CD8-positive, alpha-beta T cell (primary cell): ENCODE measurements at places on chromosomes 12 and 14. TPM values are rescaled to one million over a fixed set of nuclear protein-coding genes. Genes with fewer than 3 reads are reported as not detected.

DNA sequence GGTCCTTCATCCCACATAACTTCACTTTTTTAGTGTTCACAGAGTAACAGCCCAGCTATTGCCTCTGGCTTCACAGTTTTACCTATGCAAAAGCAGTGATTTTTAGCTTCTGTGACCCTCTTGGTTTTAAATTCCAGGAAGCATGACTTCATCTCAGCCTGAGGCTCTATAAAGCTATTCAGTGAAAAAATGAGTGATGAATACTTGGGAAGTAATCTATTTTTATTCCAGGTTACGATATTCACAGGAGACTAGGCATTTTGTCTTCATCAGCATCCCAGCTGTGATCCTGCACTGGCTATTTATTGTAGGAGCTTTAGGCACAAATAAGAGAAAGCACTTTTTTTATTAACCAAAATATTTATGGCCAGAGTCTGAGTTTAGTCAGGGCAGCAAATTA is 164.8 kb downstream of the SNAPC1 start:
- no peak for DNase-seq

- no peak for DNase-seq
These were observed 44.0 kb upstream of the HIF1A start for GRCh38 chr14:61651355-61651754.

The TMEM132D gene
- total RNA-seq: not detected

DNA sequence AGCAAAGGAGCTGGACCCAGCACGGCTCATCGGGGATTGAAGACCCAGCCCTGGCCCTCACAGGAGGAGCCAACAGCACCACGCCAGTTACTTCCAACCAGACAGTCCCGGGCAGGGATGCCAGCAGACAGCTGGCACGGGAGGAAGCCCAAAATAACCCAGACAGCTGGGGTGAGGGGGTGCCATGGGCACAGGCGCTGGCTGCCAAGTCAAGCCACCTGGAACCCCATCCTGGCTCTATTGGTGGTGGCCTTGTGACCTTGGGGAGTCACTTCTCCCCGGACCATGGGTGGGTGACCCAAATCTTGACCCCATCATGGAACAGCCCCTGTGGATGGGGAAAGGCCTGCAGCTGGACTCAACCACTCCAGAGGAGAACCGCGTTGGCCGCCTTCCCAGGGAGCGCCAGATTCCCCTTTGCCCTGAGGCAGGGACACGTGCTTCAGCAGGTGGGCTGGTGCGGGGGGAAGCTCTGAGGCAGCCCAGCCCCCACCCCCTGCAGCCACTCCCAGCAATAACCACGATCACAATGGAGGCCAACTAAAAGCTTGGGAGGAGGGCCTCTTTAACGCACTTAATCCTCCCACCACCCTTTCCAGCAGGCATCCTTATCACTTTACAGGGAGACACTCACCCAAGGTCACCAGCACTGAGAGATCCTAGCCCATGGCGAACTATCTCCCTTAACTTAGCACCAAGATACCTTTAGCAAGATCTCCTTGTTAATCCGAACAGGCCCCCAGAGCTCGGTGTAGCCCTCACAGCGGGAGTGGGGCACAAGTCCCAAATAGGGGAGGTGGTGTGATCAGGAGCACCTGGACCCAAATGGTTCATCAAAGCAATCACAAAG is 4.7 kb upstream of the RHOF start:
- DNase-seq: no peak

The FGF6 gene
- total RNA-seq: not detected

DNA sequence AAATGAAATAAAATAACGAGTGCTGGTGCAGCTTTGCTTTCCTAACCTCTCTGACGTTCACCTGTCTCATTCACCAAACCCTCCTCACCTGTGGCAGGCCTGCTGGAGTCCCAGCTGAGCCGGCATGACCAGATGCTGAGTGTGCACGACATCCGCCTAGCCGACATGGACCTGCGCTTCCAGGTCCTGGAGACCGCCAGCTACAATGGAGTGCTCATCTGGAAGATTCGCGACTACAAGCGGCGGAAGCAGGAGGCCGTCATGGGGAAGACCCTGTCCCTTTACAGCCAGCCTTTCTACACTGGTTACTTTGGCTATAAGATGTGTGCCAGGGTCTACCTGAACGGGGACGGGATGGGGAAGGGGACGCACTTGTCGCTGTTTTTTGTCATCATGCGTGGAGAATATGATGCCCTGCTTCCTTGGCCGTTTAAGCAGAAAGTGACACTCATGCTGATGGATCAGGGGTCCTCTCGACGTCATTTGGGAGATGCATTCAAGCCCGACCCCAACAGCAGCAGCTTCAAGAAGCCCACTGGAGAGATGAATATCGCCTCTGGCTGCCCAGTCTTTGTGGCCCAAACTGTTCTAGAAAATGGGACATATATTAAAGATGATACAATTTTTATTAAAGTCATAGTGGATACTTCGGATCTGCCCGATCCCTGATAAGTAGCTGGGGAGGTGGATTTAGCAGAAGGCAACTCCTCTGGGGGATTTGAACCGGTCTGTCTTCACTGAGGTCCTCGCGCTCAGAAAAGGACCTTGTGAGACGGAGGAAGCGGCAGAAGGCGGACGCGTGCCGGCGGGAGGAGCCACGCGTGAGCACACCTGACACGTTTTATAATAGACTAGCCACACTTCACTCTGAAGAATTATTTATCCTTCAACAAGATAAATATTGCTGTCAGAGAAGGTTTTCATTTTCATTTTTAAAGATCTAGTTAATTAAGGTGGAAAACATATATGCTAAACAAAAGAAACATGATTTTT is 17.1 kb upstream of the AMN start:
- no peak for DNase-seq

GRCh38 chr12:96424601-96425000 is 24.4 kb upstream of the CDK17 start:
- DNase-seq: no peak

The ITPR2 gene
- total RNA-seq: 18.9 TPM

- no peak for DNase-seq
These were observed 26.7 kb downstream of the RILPL1 start for GRCh38 chr12:123506843-123507236.

- DNase-seq: no peak
These were observed 13.1 kb downstream of the CRY1 start for GRCh38 chr12:107080299-107080698.

The TPPP2 gene
- not detected for total RNA-seq

DNA sequence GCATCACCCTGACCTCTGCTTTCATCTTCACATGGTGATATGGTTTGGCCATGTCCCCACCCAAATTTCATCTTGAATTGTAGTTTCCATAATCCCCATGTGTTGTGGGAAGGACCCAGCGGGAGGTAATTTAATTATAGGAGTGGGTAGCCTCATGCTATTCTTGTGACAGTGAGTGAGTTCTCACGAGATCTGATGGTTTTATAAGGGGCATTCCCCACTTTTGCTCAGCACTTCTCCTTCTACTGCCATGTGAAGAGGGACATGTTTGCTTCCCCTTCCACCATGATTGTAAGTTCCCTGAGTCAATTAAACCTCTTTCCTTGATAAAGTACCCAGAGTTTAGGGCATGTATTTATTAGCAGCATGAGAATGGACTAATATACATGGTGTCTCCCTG is 38.2 kb downstream of the TMBIM6 start:
- DNase-seq: no peak

The PMCH gene
- total RNA-seq: not detected

The DBX2 gene
- not detected for total RNA-seq

DNA sequence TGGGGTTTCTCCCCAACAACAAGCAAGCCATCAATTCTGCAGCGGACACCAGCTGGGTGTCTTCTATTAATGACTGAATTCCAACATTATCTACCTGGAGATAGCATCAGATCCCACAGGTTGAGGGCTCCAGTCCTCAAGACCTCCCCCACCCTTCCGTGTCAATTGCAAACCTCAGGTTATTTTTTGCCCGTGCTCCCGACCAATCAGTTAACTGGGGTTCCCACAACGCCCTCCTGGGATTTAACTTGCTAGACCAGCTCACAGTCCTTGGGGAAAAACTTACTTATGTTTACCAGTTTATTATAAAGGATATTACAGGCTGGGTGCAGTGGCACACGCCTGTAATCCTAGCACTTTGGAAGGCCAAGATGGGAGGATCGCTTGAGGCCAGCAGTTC is 9.7 kb downstream of the DICER1 start:
- DNase-seq: no peak

- DNase-seq: no peak
These were observed 15.3 kb upstream of the DPF3 start for GRCh38 chr14:72909163-72909562.

DNA sequence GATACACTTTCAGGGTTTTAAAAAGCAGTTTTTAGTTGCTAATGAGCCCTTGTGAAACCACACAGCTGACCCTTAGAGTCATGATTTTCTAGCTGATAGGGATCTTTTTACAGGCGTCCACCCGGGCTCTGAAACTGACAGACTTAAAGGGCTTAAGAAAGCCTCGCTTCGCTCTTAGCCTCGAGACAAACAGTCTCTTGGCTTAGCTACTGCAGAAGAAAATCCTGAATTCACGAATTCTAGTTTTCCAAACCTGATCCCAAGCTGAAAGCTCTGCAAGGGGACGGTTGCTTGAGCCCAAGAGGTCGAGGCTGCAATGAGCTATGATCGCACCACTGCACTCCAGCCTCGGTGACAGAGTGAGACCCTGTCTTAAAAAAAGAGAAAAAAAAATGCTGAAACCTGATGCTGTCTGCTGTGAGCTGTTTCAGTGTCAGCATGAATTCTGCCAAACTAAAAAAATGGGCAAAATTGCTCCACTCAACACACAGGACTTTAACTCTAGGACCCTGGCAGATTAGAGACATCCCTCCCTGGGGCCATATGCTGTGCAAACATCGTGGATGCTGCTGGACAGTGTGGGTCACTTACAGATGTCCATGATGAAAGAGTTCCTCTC is 3.1 kb upstream of the HPD start:
- DNase-seq: no peak

DNA sequence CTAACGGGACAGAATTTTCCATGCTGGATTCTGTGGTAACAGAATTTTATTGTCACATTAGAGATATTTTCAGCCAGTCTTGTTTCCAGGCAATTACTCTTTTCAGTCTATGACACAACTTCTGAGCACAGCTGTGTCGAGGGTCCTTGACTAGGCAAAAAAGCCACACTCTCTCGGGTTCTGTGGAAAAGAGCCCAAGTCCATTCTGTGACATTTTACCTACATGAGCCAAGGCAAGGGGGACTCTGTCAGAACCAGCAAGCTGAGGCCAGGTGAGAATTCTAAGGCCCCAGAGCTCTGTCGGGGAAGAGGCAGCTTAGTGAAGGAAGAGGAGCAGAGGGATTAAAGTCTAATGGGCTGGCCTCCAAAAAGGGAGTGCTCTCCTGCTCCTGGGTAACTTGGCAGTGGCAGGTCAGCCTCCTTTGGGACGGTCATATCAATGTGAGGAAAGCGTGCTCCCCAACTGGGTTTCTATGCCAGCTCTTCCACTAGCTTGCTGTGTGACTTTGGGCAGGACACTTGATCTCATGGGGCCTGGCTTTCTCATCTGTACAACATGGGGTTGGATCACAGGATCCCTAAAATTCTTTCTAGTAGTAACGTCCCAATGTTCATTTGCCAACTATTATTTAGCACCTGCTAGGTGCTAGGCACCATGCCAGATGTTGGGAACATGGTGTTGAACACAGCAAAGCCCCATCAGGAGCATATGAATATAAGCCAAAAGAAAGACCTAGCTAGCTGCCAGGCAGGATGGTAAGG is 16.0 kb upstream of the RIC8B start:
- no peak for DNase-seq

- no peak for DNase-seq
These were observed 2.1 kb upstream of the IL23A start for GRCh38 chr12:56336361-56337167.

- DNase-seq: no peak
These were observed 251.7 kb upstream of the TBX3 start for GRCh38 chr12:114935658-114936057.

The PKP2 gene
- total RNA-seq: not detected

The CLEC1A gene
- not detected for total RNA-seq

The RILPL1 gene
- total RNA-seq: 3.1 TPM

The CLBA1 gene
- total RNA-seq: 0.84 TPM

- no peak for DNase-seq
These were observed 9.8 kb downstream of the GPR135 start for GRCh38 chr14:59455411-59455810.

- DNase-seq: no peak
These were observed 2.5 kb downstream of the XRCC3 start for GRCh38 chr14:103712633-103713247.

- no peak for DNase-seq
These were observed 6.4 kb downstream of the JKAMP start for GRCh38 chr14:59490756-59491155.

- no peak for DNase-seq
These were observed 402.6 kb downstream of the FUT8 start for GRCh38 chr14:65815127-65815526.

- DNase-seq: peak; percentile 64
These were observed 116.7 kb downstream of the LMNTD1 start for GRCh38 chr12:25436206-25437030.

GRCh38 chr12:53174881-53175491 is 5.5 kb upstream of the ZNF740 start:
- no peak for DNase-seq

DNA sequence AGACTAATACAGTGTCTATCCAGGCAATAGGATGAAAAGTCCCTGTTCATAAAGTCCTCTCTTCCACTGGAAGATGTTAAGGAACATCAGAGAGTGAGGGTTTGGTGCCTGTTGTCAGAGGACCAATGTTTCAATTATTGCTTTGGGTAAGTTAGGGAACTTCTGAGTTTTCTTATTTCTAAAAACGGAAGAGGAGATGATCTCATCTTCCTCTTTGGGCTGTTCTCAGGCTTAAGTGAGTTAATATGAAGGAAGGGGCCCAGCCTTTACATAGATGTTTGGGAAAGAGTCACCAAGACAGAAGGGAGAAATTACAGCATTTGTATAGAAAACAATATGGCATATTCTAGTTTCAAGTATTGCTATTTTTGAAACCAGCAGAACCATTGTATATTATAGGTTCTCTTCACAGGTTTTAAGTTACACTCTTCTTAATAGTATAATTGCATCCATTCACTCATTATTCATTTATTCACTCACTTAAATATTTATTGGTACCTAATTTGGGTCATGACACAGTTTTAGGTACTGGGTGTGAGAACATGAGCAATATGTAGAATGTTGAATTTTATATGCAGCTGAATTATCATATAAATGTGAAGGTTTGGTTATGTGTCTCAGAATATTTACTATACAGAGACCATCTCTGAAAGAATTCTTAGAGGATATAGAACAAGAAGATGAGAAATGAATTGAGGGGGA is 68.5 kb upstream of the LRIG3 start:
- no peak for DNase-seq

DNA sequence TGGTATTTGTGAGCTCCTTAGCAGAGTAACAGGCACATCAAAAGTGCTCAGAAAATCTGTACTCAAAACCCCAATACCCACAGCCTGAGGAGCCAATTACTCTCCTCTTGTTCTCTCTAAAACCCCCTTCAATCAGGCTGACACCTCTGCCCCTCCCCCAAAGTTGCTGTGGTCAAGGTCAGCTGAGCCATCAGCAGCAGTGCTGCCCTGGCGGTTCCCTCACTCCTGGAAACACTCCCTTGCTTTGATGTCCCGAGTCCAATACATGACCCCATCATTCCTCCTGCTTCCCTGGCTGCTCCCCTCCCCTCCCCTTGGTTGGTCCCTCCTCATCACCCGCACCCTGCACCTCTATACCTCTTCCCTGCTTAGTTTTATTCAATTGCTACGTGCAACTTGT is 57.2 kb upstream of the C14orf132 start:
- DNase-seq: no peak
